ENCODE measurements at places on chromosomes 11 and 22.

DNA sequence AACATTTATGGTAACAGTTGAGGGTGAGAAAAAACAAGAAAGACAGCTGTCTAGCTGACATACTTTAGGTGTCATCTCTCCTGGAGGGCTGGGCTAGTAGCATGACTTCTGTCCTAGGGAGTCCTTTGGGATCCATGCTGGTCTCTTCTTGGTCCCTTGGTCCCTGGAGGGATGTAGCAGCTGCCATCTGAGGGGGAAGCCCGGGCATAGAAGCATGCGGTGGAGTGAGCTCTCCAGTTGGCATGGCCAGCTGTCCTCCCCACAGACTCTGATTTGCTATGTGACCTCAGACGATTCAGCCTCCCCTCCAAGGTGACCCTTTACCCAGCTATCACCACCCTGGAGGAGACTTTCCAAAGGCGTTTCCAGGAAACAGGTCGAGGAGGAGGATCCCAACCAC lies 28.7 kb downstream of the POU2F3 start:
- H3K4me1 ChIP-seq, result no peaks in the 10 kb centered on the region
- no peak overlapping the region for H3K27ac ChIP-seq
- H3K27me3 ChIP-seq, result peaks cover 5% of the 10 kb centered on the region
- H3K36me3 ChIP-seq, result no peaks in the 10 kb centered on the region

- no peak for DNase-seq
- H3K4me1 ChIP-seq, result no peaks in the 10 kb centered on the region
- H3K4me3 ChIP-seq, result no peak overlapping the region
- H3K36me3 ChIP-seq, result no peaks in the 10 kb centered on the region
- no peaks in the 10 kb centered on the region for H3K27me3 ChIP-seq
- no peak overlapping the region for H3K27ac ChIP-seq
Measured at GRCh38 chr11:36953976-36954375, 355.9 kb upstream of the RAG2 start.

GRCh38 chr11:103849366-103849765 lies 187.1 kb upstream of the DDI1 start:
- H3K27ac ChIP-seq, result no peak overlapping the region
- no peaks in the 10 kb centered on the region for H3K4me1 ChIP-seq
- H3K4me3 ChIP-seq, result no peak overlapping the region
- no peaks in the 10 kb centered on the region for H3K36me3 ChIP-seq
- no peak for DNase-seq
- peaks cover 5% of the 10 kb centered on the region for H3K27me3 ChIP-seq

DNA sequence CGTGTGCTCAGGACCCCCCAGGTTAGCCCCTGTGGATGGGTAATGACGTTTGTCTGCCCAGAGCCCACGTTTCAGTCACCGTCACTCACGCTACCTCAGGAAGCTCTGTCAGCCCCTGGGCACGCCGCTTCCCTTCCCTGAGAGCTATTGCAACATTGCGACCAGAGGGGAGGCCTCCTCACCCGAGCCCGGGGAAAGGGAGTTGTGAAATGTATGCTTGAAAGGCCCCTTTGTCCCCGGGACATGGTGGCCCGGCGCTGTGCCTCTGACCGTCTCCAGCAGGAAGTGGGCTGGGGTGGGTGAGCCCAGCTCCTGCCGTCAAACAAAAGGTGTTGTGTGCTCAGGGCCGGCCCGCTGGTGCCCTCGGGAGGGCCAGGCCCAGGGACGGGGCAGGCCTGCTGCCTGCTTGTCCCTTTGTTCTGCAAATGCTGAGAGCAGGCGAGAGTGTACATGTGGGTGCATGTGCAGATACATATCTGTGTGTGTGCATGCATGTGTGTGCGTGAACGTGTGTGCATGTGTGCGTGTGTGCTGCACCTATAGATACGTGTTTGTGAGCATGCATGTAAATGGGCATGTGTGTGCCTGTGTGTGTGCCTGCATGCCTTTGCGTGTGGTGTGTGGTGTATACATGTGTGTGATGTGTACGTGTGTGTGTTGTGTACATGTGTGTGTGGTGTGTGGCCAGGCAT lies 1125.0 kb downstream of the BRD1 start:
- H3K36me3 ChIP-seq, result no peaks in the 10 kb centered on the region
- no peak for DNase-seq
- H3K27me3 ChIP-seq, result peaks cover 3% of the 10 kb centered on the region

DNA sequence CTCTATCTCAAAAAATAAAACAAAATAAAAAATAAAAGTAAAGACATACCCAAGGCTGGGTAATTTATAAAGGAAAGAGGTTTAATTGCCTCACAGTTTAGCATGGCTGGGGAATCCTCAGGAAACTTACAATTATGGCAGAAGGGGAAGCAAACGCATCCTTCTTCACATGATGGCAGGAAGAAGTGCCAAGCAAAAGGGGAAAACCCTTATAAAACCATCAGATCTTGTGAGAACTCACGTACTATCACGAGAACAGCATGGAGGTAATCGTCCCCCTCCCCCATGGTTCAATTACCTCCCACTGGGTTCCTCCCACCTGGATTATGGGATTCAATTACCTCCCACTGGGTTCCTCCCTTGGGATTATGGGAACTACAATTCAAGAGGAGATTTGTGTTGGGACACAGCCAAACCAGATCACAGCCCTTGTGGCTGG lies 8.3 kb upstream of the SSTR3 start:
- H3K4me3 ChIP-seq, result no peak overlapping the region
- peaks cover 88% of the 10 kb centered on the region for H3K4me1 ChIP-seq
- H3K27ac ChIP-seq, result peak overlapping the region; percentile 99
- DNase-seq, result no peak
- peaks cover 24% of the 10 kb centered on the region for H3K36me3 ChIP-seq
- no peaks in the 10 kb centered on the region for H3K27me3 ChIP-seq

GRCh38 chr11:27698872-27699241 lies 1.4 kb downstream of the BDNF start:
- H3K4me1 ChIP-seq, result peaks cover 6% of the 10 kb centered on the region
- no peaks in the 10 kb centered on the region for H3K36me3 ChIP-seq
- H3K27me3 ChIP-seq, result peaks cover 12% of the 10 kb centered on the region
- no peak for DNase-seq
- no peak overlapping the region for H3K4me3 ChIP-seq
- H3K27ac ChIP-seq, result no peak overlapping the region

DNA sequence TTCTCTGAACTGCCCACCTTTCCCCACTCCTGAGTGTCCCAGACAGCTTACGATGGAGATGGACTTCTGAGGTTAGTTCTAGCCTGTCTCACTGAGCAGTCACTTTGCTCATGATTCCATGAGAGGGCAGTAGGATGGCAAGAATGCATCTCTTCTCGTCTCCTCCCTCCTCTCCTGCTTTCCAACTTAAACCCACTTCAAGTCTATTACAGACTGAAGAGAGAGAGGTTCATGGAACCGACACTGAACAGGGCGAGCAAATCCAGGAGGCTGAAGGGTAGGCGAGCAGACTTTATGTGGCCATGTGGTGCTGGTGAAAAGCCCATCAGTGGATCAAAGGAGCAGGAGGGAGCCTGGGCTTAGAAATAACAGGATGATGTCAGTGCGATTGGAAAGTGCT lies 38.6 kb downstream of the CEP164 start:
- H3K27ac ChIP-seq, result no peak overlapping the region
- H3K4me3 ChIP-seq, result no peak overlapping the region
- H3K27me3 ChIP-seq, result no peaks in the 10 kb centered on the region
- peaks cover 39% of the 10 kb centered on the region for H3K36me3 ChIP-seq

DNA sequence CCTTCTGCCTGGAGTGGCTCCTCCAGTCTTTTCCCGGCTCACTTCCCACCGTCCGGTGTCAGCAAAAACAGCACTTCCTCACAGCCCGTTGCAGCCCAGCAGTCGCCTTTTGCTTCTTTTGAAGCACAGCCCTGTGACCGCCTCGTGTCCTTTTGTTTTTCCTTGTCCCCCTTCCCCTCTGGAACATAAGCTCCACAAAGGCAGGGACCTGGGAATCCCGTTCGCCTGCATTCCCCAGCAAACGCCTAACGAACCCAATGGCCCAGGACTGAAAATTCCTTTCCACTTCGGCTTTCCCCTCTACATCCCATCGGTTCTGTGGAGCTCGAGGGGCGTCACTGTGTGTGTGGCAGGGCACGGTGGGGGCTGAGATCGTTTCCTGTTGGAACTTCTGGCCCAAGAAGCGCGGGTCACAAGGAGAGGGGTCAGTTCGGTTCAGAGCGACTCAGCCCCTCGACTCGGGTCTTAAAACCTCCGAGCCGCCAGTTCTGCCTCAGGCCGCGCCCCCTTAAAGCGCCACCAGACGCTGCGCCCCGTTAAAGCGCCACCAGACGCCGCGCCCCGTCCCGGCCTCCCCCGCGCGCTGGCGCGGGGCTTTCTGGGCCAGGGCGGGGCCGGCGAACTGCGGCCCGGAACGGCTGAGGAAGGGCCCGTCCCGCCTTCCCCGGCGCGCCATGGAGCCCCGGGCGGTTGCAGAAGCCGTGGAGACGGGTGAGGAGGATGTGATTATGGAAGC lies 841 bp downstream of the RIC8A start:
- H3K27me3 ChIP-seq, result peaks cover 17% of the 10 kb centered on the region
- H3K27ac ChIP-seq, result peak overlapping the region; percentile 100
- peak overlapping the region; percentile 93 for H3K4me3 ChIP-seq
- DNase-seq, result peak; percentile 86
- peaks cover 41% of the 10 kb centered on the region for H3K4me1 ChIP-seq

- H3K36me3 ChIP-seq, result peaks cover 17% of the 10 kb centered on the region
- no peaks in the 10 kb centered on the region for H3K4me1 ChIP-seq
- peaks cover 6% of the 10 kb centered on the region for H3K27me3 ChIP-seq
- no peak overlapping the region for H3K27ac ChIP-seq
- H3K4me3 ChIP-seq, result no peak overlapping the region
- no peak for DNase-seq
Measured at GRCh38 chr11:77024745-77025144, 9.5 kb upstream of the B3GNT6 start.

DNA sequence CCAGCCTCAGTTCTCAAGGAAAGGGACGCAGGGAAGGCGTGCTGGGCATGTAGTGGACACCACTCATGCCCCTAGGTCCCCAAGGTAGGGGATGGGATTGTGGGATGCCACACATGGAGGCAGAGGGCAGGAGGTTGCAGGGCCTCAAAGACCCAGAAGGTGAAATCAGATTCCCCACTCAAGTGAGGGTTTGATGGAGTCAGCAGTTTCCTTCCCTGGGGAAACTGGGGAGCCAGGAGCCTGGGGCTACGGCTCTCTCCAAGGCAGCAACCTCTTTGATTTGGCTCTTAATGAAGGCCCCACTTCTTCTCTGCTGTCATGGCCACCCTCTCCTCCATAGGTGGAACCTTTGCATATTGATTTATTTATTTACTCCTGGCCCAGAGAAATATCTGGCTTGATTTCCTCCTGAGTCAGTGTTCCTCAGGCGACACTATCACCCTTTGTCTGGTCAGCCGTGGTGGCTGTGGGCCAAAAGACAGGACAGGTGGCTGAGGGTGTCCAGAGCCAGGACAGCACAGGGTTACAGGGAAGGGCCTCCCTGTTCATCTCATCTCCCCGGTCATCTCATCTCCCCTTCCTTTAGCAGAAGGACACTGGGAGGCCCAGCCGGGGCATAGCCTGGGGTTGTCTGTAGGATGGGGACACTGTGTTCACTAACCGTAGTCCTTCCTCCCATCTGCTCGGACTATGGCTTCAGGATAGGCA lies 9.6 kb downstream of the GNAZ start:
- no peaks in the 10 kb centered on the region for H3K27me3 ChIP-seq
- peak overlapping the region; percentile 46 for H3K27ac ChIP-seq
- no peaks in the 10 kb centered on the region for H3K36me3 ChIP-seq
- peaks cover 15% of the 10 kb centered on the region for H3K4me1 ChIP-seq
- DNase-seq, result no peak
- no peak overlapping the region for H3K4me3 ChIP-seq

- no peak for DNase-seq
- no peak overlapping the region for H3K27ac ChIP-seq
- no peak overlapping the region for H3K4me3 ChIP-seq
- no peaks in the 10 kb centered on the region for H3K4me1 ChIP-seq
- H3K36me3 ChIP-seq, result no peaks in the 10 kb centered on the region
Measured at GRCh38 chr11:126917531-126918204, 82.9 kb downstream of the KIRREL3 start.

DNA sequence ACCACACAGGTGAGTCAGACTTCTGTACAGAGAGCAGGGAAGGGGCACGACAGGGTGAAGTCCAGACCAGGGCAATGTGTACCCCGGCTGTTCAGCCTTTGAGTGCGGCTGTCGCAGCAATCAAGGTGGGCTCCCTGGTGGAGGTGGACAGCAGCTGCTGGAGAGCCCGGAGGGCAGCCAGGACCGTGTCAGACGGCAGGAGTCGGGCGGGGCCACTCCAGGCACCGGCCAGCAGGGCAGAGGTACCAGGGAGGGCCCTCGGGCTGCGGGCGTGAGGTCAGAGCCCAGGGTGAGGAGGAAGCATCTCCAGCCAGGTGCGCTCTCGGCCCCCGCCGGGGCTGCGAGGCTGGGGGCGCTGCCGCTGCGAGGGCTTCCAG lies 802 bp upstream of the PIM3 start:
- peaks cover 13% of the 10 kb centered on the region for H3K4me1 ChIP-seq
- peak overlapping the region; percentile 75 for H3K4me3 ChIP-seq
- DNase-seq, result no peak
- H3K36me3 ChIP-seq, result no peaks in the 10 kb centered on the region
- H3K27ac ChIP-seq, result peak overlapping the region; percentile 81
- peaks cover 17% of the 10 kb centered on the region for H3K27me3 ChIP-seq

GRCh38 chr22:41034706-41035105 lies 57.7 kb upstream of the EP300 start:
- H3K4me1 ChIP-seq, result no peaks in the 10 kb centered on the region
- peaks cover 3% of the 10 kb centered on the region for H3K27me3 ChIP-seq
- no peak overlapping the region for H3K4me3 ChIP-seq
- H3K36me3 ChIP-seq, result no peaks in the 10 kb centered on the region

DNA sequence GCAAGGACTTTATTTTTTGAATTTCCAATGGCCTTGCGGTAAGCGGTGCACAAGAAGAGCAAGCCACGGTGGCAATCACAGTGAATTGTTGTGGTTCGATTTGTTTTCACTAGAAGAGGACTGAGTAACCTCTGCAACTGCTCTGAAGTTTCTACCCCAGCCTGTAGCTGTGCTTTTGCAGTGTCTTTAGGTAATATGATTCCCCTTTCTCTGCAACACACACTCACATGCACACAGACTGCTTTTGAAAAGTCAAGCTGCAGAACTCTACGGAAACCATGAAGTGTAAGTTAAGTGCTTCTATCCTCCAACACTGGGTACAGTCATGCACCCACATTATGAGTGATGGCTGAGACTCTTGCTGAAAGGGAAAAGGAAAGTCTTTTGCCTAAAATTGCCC lies 38.4 kb downstream of the CD44 start:
- peaks cover 38% of the 10 kb centered on the region for H3K36me3 ChIP-seq
- peaks cover 90% of the 10 kb centered on the region for H3K4me1 ChIP-seq
- peak overlapping the region; percentile 54 for H3K4me3 ChIP-seq
- peak; percentile 35 for DNase-seq

Measured in immature natural killer cell (primary cell).